ENCODE measurements at places on chromosomes 12 and 14. TPM values are rescaled to one million over a fixed set of nuclear protein-coding genes. Genes with fewer than 3 reads are reported as not detected.

GRCh38 chr12:29971446-29971845 lies 187.7 kb upstream of the TMTC1 start:
- no peak for DNase-seq

DNA sequence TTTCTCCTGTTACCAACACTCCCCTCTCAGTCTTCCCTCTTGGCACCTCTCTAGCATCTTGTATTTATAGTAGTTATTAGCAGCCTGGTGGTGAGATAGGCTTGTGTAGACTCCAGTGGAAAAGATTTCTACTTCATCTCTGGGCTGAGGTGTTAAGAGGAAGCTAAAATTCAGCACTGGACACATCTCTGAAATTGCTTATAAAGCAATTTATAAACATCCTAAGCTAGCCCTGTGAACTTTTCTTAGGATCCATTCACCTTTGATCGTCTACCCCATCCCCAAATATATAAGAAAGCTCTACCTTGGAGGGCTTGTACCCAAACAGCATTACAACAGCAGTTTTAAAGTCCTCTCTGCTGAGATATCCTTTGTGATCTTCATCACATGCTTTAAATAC lies 928 bp downstream of the EFCAB11 start:
- DNase-seq = no peak

DNA sequence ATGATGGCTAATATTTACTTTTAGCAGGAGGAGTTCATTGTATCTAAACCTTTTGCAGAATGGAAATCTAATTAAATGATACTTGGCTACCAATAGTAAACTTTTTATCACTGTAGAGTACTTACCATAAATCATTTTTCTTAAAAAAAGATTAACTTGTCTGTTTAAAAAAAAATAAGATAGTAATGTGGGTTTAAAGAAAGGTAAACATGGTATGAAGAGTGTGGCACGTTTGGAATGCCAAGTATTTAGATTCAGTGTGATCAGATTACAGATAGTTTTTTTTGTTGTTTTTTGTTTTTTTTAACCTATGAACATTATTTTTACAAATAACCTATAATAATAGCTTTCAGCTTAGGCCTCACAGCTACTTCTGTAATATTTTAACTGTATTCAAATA lies 25.8 kb downstream of the KTN1 start:
- peak; percentile 61 for DNase-seq

DNA sequence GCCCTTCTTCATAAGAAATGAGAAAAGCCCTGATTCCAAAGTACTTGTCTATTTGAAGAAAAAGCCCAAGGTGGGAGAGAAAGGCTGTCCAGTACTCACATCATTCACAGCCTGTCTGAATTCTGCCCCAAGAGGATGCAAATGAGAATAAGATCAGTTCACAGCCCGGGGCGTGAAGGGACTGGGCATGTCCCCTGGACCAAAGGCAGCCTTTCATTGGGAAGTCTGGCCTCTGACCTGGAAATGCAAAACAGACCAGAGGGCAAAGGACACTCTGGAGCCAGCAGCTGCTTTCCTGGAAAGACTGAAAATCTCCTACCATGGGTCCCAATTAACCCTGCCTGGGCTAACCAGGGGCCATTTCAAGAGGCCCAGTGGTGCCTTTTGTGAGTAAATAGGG lies 191.2 kb upstream of the PELI2 start:
- DNase-seq = no peak

DNA sequence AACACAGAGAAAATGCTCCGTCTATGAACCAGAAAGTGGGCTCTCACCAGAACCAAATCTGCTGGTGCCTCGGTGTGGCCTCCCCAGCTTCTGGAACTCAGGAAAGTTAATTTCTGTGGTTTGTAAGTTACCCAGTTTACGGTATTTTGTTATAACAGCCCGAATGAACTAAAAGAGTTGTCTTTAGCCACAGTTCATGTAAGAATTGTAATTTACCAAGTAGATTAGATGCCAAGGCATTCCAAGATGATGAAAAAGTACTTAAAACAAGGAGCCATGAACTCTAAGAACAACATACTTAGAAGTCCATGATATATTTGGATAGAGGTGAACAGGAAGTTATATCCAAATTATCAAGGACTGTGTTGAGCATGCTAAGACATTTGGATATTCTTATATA lies 259.9 kb upstream of the GARIN6 start:
- DNase-seq = no peak

- DNase-seq = no peak
Observed at GRCh38 chr14:95221531-95221930, 64.2 kb upstream of the DICER1 start.

- no peak for DNase-seq
Observed at GRCh38 chr14:74756326-74756725, 6.8 kb upstream of the YLPM1 start.

GRCh38 chr14:36506732-36507614 lies 13.1 kb downstream of the NKX2-1 start:
- DNase-seq = no peak

GRCh38 chr14:97177016-97177415 lies 379.8 kb downstream of the VRK1 start:
- peak; percentile 52 for DNase-seq

DNA sequence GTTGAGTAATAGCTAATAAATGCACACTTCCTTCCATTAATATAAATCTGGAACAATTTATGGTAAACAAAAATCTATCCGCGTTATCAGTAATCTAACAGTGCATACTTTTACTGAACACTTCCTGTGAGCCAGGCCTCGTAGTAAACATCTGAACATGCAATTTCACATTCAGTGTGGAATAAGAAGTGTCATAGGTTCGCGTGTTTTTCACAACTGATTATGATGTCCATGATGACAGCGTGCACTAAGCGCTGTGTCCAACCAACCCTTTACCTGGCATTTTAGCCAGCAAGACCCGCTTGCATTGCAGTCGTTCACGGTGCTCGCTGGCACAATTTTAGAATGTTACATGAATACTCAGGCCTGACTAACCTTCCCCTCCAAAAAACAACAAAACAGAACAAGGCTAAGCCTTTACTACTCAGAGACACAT lies 2.1 kb downstream of the PNMA1 start:
- no peak for DNase-seq

Gene HOXC5
- total RNA-seq = not detected

- DNase-seq = no peak
Observed at GRCh38 chr14:101821528-101821927, 60.0 kb downstream of the PPP2R5C start.

DNA sequence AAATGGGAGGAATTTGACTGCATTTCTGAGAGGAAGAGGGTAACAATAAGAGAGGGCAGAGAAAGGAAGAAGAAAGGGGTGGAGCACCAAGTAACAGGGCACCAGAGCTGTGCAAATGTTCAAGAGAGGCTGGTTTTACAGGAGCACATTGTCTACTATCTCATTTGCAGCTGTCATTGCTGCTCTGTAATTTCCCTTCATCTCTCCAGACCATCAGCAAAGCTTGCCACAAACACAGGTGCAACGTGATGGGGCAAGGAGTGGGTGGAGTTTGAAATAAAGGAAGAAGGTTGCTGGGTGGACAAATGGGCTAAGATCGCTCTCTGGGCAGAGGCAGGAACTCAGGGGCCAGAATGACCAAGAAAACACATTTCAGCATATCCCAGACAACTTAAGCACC lies 47.9 kb upstream of the PLEKHG6 start:
- DNase-seq = no peak

DNA sequence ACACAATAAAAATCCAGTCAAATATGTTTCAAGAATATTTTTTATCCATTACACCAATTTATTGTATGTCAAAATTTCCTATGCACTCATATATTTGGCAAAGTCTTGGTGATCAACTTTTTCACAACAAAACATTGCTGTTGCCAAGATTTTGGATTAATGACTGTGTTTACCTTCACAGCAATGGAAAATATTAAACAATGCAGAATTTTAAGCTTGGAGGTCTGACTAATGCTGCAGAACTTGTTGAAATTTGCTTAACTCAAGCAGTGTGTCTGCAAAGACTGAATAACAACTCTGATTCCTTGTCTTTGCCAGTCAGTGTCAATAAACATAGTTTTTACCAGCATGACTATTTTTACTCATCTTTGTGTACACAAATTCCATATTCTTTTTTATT lies 336.4 kb downstream of the CCER1 start:
- DNase-seq = no peak

DNA sequence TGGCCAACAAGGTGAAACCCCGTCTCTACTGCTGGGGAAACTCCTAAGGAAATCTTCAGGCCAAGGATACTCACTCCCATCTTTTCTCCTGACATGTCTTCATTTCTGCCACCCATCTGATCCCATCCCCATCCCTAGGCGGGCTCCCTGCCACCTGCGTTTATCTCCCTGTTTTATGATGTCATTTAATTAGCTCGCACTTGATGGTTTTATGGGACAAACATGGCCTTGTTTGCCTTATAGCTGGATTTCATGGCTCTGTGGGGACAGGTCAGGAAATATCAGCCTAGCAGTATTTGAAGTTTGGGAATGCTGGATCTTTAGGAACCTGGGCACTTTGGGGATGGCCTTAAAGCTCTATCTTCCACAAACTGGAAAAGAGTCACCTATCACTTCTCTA lies 88.5 kb upstream of the CISTR start:
- no peak for DNase-seq

Gene SPX
- 0.39 TPM for total RNA-seq

- peak; percentile 35 for DNase-seq
Observed at GRCh38 chr12:263574-263973, 938 bp upstream of the SLC6A13 start.

DNA sequence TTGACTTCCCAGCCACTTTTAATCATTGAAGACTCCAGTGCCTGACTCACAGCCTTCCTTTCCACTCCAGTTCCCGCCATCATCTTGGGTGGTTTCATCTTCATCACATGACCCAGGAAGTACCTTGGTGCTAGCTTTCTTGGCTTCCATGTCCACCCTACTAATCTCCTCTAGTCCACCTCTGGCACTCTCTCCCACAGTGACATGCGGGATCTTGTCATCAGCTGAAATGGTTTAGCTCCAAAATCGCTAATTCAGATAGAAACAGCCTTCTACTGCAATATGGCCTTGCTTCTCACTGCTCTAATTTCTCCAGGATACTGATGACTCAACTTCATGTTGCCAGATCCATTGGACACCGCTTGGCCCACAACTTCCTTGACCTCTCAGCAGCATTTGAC lies 24.5 kb downstream of the WDR20 start:
- peak; percentile 45 for DNase-seq

Gene SYCP3
- not detected for total RNA-seq

DNA sequence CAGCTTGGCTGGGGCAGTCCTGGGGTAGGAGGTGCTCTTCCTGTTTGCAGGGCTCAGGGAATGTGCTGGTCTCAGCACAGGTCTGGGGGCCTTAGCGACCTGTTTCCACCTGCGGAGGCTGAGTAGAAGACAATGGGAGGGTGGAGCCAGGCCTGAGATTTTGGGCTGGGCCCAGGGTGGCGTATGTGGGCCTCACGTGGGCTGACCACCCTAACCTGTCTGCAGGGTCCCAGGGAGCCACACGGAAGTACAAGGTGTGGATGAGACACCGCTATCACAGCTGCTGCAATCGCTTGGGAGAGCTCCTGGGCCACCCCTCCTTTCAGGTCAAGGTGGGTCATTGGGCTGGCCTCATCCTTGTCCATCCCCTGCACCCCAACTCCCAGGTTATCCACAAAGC lies 1.1 kb downstream of the NOC4L start:
- DNase-seq = no peak

- DNase-seq = no peak
Observed at GRCh38 chr12:113069149-113069548, 12.6 kb downstream of the DTX1 start.
